Right atrium auricular region (tissue), 2 donors: ENCODE measurements at places on chromosomes 2 and 18. TPM values are rescaled to one million over a fixed set of nuclear protein-coding genes. Genes with fewer than 3 reads are reported as not detected.

GRCh38 chr2:42777883-42778805 lies 14.2 kb upstream of the OXER1 start:
- no peaks in the 10 kb centered on the region for H3K36me3 ChIP-seq
- no peaks in the 10 kb centered on the region for H3K4me1 ChIP-seq
- no peak for DNase-seq
- no peaks in the 10 kb centered on the region for H3K27me3 ChIP-seq

TMEM169 gene
- total RNA-seq = 0.94 TPM

EFR3B gene
- total RNA-seq = 2.6 TPM

DNA sequence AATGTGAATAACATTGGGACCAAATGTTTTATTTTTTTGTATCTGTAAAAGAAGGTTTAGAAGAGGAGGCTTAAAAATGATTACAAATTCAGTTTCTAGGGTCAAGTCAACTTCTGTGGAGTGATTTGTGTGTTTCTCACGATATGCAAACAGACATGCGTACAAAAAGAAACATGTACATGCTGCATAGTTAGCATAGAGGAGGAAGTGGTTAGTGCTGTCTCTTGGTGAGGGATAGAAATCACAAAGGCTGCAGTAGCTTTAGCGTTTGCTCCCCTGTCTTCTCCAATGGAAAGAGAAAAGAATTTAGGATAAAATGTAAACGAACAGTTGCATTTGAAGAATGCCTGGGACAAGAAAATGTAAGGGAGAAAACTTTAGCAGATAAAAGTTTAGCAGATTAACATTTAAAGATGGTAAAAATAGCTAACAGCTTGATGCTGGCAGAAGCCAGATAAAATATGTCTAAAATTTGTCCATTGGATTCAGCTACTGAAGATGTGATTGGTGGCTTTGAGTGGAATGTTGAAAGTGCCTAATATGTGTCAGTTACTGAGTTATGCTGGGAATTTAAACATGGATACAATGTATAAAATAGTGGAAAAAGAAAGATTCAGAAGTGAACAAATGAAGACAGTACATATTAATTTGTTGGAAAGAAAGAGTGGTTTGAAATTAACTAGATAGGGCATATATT lies 44.9 kb downstream of the MALT1 start:
- no peak overlapping the region for H3K4me3 ChIP-seq
- H3K27me3 ChIP-seq = no peaks in the 10 kb centered on the region
- H3K4me1 ChIP-seq = no peaks in the 10 kb centered on the region
- no peak for DNase-seq
- peaks cover 6% of the 10 kb centered on the region for H3K36me3 ChIP-seq
- no peak overlapping the region for H3K27ac ChIP-seq

GRCh38 chr2:145206496-145207281 lies 686.8 kb upstream of the ZEB2 start:
- H3K4me1 ChIP-seq = no peaks in the 10 kb centered on the region
- H3K4me3 ChIP-seq = no peak overlapping the region
- no peak for DNase-seq
- no peaks in the 10 kb centered on the region for H3K27me3 ChIP-seq

DNA sequence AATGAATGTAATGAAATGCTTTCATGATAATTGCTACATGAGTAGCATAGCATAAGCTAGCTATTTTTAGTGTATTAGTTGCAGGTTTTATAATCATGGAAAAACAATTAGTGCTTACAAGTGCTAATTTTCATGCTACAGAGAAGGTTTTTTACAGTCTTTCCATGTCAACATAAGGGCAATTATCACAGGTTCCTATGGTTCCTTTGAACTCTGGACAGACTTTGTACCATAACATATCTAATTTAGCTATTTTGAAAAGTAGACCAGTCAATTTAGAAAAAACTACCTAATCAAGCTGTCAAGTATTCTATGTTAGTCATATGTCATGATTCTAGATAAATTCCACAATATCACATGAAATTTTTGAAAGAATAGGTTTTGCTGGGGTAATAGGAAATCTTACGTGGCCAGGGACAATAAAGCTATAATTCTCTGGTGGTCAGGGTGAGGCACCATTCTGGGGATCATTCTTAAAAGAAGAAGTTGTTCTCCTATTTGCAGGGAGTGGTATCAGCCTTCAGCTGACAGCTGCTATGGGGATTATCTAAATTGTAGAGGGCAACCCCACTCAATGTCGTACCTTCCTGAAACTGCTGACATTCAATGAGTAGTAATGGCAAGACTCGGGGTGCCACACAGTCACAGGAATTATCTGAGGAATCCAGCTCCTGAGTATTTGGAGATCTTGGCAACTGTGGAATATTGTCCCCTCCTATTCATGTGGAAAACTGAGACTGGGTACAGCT lies 724.0 kb upstream of the LINC00305 start:
- no peaks in the 10 kb centered on the region for H3K36me3 ChIP-seq
- H3K27ac ChIP-seq = no peak overlapping the region
- DNase-seq = no peak
- H3K4me3 ChIP-seq = no peak overlapping the region
- no peaks in the 10 kb centered on the region for H3K4me1 ChIP-seq
- no peaks in the 10 kb centered on the region for H3K27me3 ChIP-seq

GRCh38 chr2:25252291-25253152 lies 84.1 kb upstream of the POMC start:
- peaks cover 39% of the 10 kb centered on the region for H3K4me1 ChIP-seq
- no peaks in the 10 kb centered on the region for H3K27me3 ChIP-seq
- peaks cover 16% of the 10 kb centered on the region for H3K36me3 ChIP-seq
- no peak for DNase-seq
- H3K27ac ChIP-seq = peak overlapping the region; percentile 88

DNA sequence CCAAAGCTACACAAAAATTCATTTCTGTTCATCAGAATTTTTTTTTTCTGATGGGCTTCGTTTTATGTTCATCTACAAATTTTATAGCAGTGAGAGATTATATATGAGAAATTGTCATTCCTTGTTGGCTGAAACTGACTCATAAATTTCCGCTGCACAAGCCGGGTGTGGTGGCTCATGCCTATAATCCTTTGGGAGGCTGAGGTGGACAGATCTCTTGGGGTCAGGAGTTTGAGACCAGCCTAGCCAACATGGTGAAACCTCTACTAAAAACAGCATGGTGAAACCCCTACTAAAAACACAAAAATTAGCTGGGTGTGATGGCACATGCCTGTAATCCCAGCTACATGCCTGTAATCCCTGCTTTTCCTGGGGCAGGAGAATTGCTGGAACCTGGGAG lies 72.0 kb downstream of the PLEKHM3 start:
- no peaks in the 10 kb centered on the region for H3K27me3 ChIP-seq
- H3K27ac ChIP-seq = no peak overlapping the region
- H3K36me3 ChIP-seq = no peaks in the 10 kb centered on the region
- no peak for DNase-seq

- H3K27me3 ChIP-seq = no peaks in the 10 kb centered on the region
- DNase-seq = peak; percentile 44
- H3K4me1 ChIP-seq = no peaks in the 10 kb centered on the region
- H3K27ac ChIP-seq = no peak overlapping the region
- H3K4me3 ChIP-seq = no peak overlapping the region
Measured at GRCh38 chr2:241797441-241798080, 11.4 kb upstream of the NEU4 start.

IMP4 gene
- 66.6 TPM for total RNA-seq

DNA sequence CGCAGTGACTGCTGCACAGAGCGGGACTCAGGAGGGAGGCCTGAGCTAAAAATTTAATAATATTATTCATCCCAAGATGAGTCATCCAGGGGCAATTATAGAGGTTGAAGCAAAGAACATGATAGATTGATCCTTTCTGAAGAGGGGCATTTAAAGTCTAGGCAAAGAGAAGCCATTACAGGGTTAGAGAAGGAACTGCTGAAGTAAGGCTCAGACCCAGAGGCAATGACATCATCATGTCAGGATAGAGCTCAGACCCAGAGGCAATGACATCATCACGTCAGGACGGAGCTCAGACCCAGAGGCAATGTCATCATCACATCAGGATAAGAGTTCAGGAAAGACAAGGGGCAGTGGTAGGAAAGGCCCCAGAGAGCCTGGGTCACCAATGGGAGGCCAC lies 184.0 kb downstream of the TMEM18 start:
- no peaks in the 10 kb centered on the region for H3K27me3 ChIP-seq
- H3K36me3 ChIP-seq = no peaks in the 10 kb centered on the region
- H3K27ac ChIP-seq = no peak overlapping the region
- no peak for DNase-seq
- no peaks in the 10 kb centered on the region for H3K4me1 ChIP-seq

PROM2 gene
- 0.35 TPM for total RNA-seq

GRCh38 chr2:109147405-109147804 lies 18.4 kb downstream of the SH3RF3 start:
- H3K4me3 ChIP-seq = no peak overlapping the region
- no peaks in the 10 kb centered on the region for H3K4me1 ChIP-seq
- no peak overlapping the region for H3K27ac ChIP-seq
- no peaks in the 10 kb centered on the region for H3K36me3 ChIP-seq

DNA sequence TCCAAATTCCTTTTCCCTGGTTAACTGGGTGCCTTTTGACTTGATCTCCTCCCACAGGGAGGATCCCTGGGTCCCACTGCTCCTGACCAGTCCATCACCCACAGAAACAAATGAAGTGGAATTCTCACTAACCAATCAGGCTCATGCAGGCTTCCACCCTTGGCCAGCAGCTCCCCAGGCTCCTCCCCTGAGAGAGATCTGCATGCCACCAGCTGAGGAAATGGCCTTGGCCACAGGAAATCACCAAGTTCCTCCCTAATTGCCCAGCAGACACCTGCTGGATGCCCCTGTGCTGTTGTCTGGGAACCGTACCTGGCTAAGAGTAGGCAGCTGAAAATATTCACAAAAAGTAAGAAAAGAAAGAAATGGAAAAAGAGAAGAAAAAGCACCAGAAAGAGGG lies 207.4 kb downstream of the NCK2 start:
- H3K4me1 ChIP-seq = peaks cover 10% of the 10 kb centered on the region
- H3K27me3 ChIP-seq = no peaks in the 10 kb centered on the region
- H3K27ac ChIP-seq = no peak overlapping the region
- H3K4me3 ChIP-seq = no peak overlapping the region
- no peaks in the 10 kb centered on the region for H3K36me3 ChIP-seq
- DNase-seq = no peak

DNA sequence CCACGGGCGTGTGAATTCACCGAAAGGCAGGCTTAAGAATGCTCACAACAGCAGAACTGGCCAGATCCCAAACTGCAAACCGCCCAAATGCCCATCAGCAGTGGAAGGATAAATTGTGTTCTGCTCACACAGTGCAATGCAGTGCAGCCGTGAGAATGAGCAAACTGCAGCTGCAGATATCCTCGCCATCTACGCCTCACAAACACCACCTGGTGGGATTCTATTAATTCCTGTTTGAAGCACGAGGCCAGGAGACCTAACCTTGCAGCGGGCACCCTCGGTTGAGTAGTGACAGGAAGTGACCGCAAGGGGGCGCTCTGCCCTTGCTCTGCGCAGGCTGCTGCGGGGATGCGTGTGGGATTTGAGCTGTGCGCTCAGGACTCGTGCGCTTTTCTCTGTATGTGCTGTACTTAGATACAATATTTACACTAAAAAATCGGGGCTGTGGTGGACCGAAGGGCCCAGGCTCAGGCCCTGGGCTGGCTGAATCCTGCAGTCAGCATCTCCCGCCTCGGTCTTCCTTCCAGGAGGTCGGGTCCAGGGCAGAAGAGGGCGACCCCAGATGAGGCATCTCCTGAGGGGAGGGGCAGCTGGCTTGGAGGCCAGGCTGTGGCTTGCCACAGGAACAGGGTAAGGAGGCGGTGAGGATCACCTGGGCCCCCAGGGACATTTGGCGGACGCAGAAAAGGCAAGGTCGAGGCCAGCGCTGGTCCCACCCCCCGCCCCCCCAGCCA lies 19.8 kb upstream of the PDIA6 start:
- H3K36me3 ChIP-seq = no peaks in the 10 kb centered on the region
- no peak overlapping the region for H3K27ac ChIP-seq
- no peaks in the 10 kb centered on the region for H3K27me3 ChIP-seq
- DNase-seq = peak; percentile 82
- no peaks in the 10 kb centered on the region for H3K4me1 ChIP-seq
- no peak overlapping the region for H3K4me3 ChIP-seq

DNA sequence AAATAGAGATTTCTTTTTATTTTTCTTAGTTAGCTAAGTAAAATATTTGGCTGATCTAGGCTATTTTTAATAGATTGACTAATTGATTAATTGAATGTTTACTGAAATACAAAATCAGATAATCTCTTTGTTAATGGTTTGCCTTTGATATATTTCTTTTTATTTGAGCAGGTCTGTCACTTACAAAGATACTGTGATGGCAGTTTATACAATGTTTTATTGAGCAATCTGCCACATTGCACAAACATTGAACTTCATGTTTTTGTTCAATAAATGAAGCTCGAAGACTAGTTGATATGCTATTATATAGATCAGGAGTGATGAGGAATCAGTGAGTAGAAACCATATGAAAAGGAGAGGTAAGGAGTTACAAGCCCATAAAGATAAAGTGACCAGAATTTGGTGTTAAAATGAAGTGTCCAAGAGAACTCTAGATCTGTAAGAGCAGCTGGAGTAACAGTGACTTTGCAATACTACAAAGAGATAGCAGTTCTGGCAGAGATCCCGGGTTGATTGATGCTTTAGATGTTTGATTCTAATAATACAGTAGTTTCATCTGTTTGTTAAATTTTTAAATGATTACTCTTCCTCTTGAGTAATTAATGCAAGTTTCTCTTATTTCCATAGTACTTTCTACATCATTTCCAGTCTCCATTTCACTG lies 574.2 kb downstream of the CCDC85A start:
- H3K27me3 ChIP-seq = no peaks in the 10 kb centered on the region
- no peak overlapping the region for H3K4me3 ChIP-seq
- H3K27ac ChIP-seq = no peak overlapping the region
- H3K36me3 ChIP-seq = no peaks in the 10 kb centered on the region
- H3K4me1 ChIP-seq = no peaks in the 10 kb centered on the region

CYP27A1 gene
- total RNA-seq = 17.2 TPM

GRCh38 chr2:89829828-89830227 lies 1138.4 kb downstream of the RPIA start:
- H3K4me1 ChIP-seq = no peaks in the 10 kb centered on the region
- no peak for DNase-seq
- H3K36me3 ChIP-seq = no peaks in the 10 kb centered on the region
- H3K27ac ChIP-seq = no peak overlapping the region

- no peak for DNase-seq
- peak overlapping the region; percentile 45 for H3K4me3 ChIP-seq
- no peaks in the 10 kb centered on the region for H3K27me3 ChIP-seq
- H3K4me1 ChIP-seq = no peaks in the 10 kb centered on the region
Measured at GRCh38 chr2:188976545-188977268, 2.5 kb downstream of the COL3A1 start.

FAM228A gene
- total RNA-seq = 1.8 TPM

DNA sequence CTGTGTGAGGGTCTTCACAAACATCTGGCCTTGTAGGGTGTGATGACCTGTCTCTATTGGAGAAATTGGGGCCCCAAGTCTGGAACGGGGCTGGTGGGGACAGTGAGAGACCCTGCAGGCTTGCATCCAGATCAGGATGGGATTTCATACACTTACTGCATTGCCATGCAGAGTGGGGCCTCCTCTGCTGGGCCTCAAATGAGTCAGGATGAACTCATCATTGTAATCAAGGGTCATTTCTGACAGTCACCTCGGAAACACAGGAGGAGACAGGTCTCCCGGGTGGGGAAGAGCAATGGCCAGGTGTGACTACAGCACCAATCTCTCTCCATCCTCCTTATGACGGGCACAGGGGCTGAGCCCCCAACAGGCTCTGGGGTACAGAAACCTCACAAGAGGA lies 48.1 kb upstream of the GALR1 start:
- no peaks in the 10 kb centered on the region for H3K36me3 ChIP-seq
- no peaks in the 10 kb centered on the region for H3K27me3 ChIP-seq
- no peaks in the 10 kb centered on the region for H3K4me1 ChIP-seq
- no peak overlapping the region for H3K27ac ChIP-seq
- H3K4me3 ChIP-seq = no peak overlapping the region
